ENCODE measurements at places on chromosomes 1 and 21.

- DNase-seq: no peak
Observed at GRCh38 chr1:36208978-36209703, 15.1 kb upstream of the THRAP3 start.

GRCh38 chr21:44944596-44944995 lies 4.8 kb downstream of the SLX9 start:
- DNase-seq: no peak

DNA sequence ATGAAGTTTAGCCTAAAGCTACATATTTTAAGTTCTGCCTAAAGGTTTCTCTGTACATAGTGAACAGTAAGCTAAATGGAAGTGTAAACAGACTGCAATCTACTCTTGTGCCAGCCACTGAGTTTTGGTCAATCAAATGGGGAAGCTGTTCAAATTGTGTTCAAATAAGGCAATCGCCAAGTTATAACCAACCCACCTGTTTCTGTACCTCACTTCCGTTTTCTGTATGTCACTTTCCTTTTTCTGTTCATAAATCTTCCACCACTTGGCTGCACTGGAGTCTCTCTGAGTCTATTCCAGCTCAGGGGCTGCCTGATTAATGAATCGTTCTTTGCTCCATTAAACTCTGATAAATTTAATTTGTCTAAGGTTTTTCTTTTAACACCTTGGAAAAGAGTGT lies 10.8 kb upstream of the THEM4 start:
- no peak for DNase-seq

DNA sequence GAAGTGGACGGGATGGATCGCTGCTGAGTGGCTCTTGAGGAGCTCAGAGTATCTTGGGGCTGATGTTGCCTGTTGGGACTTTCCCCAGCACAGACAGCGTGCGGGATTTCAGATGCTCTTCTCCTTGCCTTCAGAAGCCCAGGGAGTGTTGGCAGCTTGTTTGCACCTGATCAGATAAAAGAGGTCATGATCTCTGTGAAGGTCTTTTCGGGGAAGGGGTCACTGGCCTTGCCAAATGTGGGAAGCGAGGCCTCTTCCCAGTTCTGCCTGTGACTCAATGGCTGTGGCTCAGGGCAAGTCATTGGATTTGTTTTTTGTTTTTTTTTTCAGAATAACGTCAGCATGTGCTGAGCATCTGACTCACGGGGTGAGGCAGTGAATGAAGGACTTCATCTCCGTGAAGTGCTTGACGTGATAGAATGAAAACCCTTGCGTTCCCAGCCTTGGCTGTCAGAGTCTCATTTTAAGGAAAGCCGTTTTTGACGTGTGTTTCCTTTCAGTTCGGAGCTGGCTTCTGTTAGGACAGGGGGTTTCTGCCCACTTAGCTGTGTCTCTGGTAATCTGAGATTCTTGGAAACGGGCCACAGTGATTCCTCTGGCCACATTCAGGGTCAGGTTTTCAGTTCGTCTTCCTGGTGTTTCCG lies 46.7 kb downstream of the GALNT2 start:
- peak; percentile 98 for DNase-seq

DNA sequence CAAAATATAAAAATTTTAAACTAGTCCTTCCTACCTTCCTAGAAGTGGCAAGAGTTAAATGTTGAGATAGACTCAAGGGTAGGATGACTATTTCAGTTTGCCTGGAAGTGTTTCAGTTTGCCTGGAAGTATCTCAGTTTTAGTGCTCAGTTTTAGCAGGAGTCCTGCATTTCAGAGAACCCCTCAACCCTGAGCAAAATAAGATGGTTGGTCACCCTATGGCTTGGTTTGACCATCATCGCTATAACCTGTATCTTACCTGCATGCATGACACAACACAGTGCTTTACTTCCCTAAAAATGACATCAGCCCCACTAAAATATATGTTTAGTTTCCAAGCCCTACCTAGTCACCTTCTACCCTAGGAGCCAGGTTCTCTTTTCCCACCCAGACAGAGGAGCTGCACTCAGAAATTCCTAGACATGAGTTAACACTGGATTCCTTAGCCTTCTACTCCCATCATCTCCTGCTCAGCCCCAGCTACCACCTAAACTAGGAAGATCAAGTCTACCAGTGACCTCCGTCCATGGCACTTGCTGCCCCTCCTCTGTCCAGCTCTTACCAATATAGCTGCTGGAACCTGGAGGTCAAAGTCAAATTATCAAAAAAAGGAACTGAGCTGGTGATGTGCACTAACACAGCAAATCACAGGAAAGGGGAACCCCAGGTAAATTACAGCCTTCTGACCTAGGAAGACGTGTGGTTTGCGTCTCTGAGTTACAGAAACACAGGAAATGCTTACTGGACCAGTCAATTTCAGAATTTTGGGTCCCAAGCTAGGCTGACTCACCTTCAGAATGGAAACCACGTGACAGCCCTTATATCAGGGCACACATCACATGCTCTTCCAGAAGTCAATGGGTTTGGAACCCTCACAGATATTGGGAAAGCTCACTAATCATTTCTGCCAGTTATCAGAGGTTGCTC lies 2.2 kb upstream of the G0S2 start:
- DNase-seq: no peak

DNA sequence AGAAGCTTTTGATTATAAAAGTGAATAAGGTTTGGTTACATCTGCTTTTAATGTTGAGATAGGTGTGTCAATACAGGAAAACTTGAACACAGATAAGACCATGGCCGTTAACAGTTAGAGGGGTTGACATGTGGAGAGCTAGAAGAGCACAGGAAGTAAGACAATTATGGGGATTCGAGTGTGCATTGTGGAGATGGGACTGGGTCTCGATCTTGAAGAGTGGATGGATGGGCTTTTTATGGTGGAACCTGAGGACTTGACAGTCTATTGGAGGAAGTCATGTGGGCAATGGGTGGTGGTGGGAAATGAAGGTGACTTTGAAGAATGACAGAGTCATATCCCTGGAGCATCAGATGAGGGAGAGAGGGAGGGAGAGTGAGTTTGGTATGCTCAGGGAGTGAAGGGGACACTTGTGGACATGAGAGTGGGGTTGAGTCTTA lies 12.1 kb downstream of the DYRK1A start:
- no peak for DNase-seq

- no peak for DNase-seq
Observed at GRCh38 chr1:160131803-160132565, 16.4 kb downstream of the ATP1A2 start.

DNA sequence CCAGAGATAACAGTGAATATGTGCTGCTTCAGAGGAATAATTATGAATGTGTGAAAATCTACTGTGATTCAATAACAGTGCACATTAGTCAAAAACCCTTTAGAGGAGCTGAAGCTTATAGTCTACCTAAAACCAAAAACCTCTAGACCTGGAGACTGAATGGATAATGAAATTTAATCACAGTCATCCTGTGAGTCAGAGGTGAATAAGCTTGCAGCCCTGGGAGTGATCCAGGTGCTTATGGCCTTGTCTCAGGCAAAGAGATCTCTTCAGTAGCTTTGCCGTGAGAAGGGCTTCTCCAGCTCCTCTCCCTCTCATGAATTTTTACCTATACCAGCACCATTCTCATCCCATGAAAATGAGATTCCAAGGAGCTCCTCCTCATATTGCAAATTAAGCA lies 81.3 kb upstream of the RGS4 start:
- DNase-seq: peak; percentile 88

GRCh38 chr1:96060621-96061020 lies 661.0 kb upstream of the PTBP2 start:
- DNase-seq: no peak

DNA sequence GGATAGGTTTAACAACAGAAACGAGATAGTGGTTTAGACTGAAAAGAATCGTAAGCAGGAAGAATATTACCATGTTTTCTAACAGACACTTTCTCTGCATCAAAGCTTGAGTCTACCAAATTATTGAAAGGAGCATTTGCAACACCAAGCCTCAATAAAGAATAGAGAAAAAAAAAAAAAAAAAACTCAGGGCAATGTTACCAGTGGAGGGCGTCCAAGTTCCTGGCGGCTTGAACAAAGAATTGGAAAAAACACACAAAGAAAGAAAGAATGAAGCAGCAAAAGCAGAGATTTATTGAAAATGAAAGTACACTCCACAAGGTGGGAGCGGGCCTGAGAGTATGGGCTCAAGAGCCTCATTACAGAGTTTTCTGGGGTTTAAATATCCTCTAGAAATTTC lies 686.5 kb upstream of the ADGRL2 start:
- no peak for DNase-seq

GRCh38 chr1:56526571-56527174 lies 52.7 kb downstream of the PLPP3 start:
- peak; percentile 34 for DNase-seq

- peak; percentile 49 for DNase-seq
Observed at GRCh38 chr21:8989261-8989711, 1532.1 kb upstream of the TPTE start.

GRCh38 chr1:228513236-228513900 lies 26.2 kb downstream of the RNF187 start:
- DNase-seq: no peak

DNA sequence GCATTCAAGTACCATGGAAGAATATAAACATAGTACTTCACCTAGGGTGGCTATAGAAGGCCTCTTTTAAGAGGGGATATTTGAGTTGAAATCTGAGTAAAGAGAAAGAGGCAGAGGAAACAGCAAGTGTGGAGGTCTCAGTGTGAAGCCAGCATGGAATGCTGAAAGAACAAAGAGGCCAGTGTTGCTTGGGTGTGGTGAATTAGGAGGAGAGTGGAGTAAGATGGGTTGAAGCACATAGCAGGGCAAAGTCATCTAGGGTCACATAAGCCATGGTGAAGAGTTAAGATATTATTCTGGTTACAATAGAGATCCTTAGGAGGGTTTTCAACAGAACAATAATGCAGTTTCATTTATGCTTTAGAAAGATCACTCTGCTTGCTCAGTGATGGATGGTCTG lies 37.5 kb downstream of the C1orf141 start:
- DNase-seq: no peak

GRCh38 chr1:98090351-98090750 lies 169.5 kb upstream of the DPYD start:
- peak; percentile 64 for DNase-seq

GRCh38 chr1:154272999-154273563 lies 652 bp downstream of the HAX1 start:
- DNase-seq: no peak

- DNase-seq: peak; percentile 42
Observed at GRCh38 chr1:229224308-229224707, 46.6 kb upstream of the RAB4A start.

DNA sequence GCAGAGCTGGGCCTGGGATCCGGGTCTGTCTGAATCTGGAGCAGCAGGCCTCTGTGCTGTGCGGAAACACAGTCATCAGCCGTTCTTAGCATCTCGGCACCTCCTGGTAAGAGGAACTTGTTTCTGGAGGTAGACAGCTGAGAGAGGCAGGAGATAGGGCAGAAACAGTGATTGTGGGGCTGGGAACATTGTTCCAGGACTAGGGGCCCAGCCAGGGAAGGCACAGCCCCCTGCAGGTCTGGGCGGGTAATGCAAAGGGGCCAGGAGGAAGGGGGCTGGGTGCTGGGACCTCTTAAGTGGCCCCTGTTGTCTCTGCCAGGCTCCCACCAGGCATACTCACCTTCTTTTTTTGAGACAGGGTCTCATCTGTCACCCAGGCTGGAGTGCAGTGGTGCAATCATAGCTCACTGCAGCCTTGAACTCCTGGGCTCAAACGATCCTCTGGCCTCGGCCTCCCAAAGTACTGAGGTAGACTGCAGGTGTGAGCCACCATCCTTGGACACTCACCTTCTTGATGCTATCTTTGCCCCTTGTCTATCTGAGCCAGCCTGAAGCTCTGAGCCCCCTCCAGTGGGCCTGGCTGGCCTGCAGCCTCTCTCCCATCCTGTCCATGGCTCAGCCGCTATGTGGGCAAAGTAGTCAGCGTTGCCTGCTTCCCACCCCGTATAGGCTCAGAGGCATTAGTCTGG lies 134.3 kb upstream of the ZBTB40 start:
- no peak for DNase-seq

GRCh38 chr1:117740496-117740895 lies 134.6 kb downstream of the TENT5C start:
- no peak for DNase-seq

DNA sequence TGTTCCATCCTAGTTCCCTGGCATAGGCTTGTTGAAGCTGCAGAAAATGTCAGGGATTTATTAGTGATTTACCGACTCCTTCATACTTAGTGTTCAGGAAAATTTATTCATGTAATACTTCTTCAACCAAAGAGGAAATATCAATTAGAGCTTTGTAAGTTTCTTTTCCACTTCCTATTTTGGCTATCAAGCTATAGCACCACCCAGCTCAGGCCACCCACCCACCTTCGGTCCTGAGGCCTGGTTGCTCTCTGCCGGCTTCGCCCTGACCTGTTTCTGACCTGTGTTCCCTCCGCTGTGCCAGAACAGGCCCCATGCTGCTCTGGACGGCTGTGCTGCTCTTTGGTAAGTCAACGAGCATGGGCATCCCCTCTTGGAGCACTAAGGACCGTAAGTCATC lies at the start of gene FCRL6:
Gene FCRL6, plus strand, starts transcription at position 250 of the 400 bp plus-strand sequence. Its CDS starts 65 bp downstream, at position 315.
- no peak for DNase-seq

DNA sequence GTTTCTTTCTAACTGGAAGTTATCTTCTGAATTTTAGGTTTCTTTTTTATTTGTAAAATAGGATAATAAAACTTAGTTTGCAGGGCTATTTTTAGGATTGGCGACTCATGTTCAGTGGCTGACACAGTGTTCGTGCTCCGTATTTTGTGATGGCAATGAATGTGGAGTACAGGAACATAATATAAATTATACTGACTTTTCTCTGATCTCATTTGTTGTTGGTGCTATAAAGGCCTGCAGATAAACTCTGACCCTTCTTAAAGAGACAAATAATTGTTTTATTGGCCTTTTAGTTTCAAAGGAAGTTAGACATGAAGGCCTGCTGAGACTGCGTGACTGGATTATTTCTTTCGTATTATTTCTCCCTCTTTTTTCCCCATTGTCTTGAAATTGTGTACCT lies 339.6 kb downstream of the PDE4B start:
- DNase-seq: no peak

DNA sequence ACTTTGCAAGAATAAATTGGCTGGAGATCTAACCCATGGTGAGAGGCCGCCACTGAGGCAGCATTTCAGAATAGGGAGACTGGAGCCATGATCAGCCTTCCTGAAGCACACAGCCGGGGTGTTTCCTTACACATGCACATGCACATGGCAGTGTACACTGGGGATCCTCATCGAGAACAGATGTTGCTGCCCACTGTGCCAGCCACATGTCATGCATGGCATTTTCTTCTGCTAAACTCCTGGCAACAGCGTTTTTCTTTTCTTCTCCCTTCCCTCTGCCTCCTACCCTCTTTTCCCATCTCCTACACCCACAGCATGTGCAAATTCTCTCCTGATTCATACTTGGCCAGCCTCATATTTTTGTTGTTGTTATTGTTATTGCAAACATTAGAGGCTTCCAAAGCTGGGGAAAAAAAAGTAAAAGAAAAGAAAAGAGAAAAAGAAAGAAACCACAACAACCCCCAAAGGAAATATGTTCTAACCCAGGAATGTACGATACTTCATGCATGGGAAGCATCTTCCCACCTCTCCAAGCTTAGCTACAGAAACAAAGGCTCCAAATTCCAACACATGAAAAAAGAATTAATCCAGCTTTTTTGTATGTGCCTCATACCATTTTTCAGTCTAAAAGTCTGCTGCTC lies 344.0 kb downstream of the ASTN1 start:
- no peak for DNase-seq
